ENCODE measurements at places on chromosomes 6 and 20. TPM values are rescaled to one million over a fixed set of nuclear protein-coding genes. Genes with fewer than 3 reads are reported as not detected.

Gene TFAP2B
- total RNA-seq: not detected

Gene SYCP2L
- not detected for total RNA-seq

Gene MACROD2
- 0.56 TPM for total RNA-seq

Gene THEMIS
- total RNA-seq: not detected

Gene ABHD16B
- total RNA-seq: not detected

Gene PRKN
- 4.2 TPM for total RNA-seq

Gene GSTA2
- total RNA-seq: not detected

Gene AAR2
- 19.9 TPM for total RNA-seq

Gene LRRC73
- total RNA-seq: 0.79 TPM

Gene MAS1
- total RNA-seq: under 0.01 TPM
